ENCODE measurements at places on chromosomes 2 and 18.

- H3K27ac ChIP-seq = no peak overlapping the region
- DNase-seq = no peak
- H3K27me3 ChIP-seq = no peaks in the 10 kb centered on the region
- no peaks in the 10 kb centered on the region for H3K4me1 ChIP-seq
- no peaks in the 10 kb centered on the region for H3K36me3 ChIP-seq
These were observed 63.2 kb upstream of the ATP8B1 start for GRCh38 chr18:57866355-57866754.

DNA sequence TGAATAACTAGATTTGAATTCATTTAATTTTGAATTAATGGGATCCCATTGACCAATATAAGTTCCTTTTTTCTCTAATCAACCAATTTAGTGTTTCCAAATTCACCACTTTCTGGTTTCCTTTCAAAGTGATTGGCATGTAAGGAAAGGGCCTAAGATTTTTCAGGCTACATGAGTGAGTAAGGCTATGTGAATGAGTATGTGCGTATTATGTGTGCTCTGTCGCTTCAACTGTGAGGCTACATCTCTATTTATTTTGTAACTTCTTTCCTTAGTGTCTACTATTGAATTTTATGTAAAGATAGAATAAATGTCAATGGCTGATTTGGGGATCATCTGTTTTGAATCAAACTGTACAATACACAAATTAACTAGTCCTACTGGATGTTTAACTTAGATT lies 110.6 kb downstream of the ABCA12 start:
- no peak for DNase-seq
- no peak overlapping the region for H3K4me3 ChIP-seq
- no peaks in the 10 kb centered on the region for H3K4me1 ChIP-seq
- H3K27me3 ChIP-seq = no peaks in the 10 kb centered on the region

GRCh38 chr2:44546459-44547127 lies 184.8 kb downstream of the CAMKMT start:
- no peaks in the 10 kb centered on the region for H3K27me3 ChIP-seq
- H3K36me3 ChIP-seq = no peaks in the 10 kb centered on the region
- no peak for DNase-seq
- H3K4me3 ChIP-seq = no peak overlapping the region
- no peak overlapping the region for H3K27ac ChIP-seq
- no peaks in the 10 kb centered on the region for H3K4me1 ChIP-seq

DNA sequence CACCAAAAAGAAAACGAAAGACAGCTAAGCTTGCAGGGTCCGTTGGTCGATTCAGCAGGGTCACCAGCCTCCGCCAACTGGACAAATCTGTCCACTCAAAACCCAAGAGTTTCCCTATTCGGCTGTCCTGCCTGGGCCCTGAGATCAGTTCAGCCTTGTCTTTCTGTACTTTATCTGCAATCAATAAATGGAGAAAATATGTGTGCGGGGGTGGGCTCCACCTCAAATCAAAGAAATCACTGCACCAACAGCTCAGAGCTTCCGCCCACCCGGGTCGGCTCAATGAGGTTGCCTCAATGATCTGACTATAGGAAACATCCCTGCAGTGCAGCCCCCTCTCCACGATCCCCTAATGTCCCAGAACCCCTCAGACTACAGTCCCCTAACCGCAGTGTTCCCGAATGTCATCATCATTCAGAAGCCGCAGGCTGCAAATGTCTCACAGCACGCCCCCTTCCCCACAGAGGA lies 447 bp downstream of the GGCX start:
- no peaks in the 10 kb centered on the region for H3K36me3 ChIP-seq
- H3K4me1 ChIP-seq = no peaks in the 10 kb centered on the region
- peak overlapping the region; percentile 80 for H3K4me3 ChIP-seq
- peak overlapping the region; percentile 89 for H3K27ac ChIP-seq

- H3K27me3 ChIP-seq = no peaks in the 10 kb centered on the region
- H3K4me3 ChIP-seq = no peak overlapping the region
- no peaks in the 10 kb centered on the region for H3K36me3 ChIP-seq
- peak overlapping the region; percentile 38 for H3K27ac ChIP-seq
These were observed 74.3 kb downstream of the ZBTB7C start for GRCh38 chr18:48334845-48335244.

- DNase-seq = no peak
- no peaks in the 10 kb centered on the region for H3K27me3 ChIP-seq
- H3K4me1 ChIP-seq = no peaks in the 10 kb centered on the region
- H3K4me3 ChIP-seq = no peak overlapping the region
- no peak overlapping the region for H3K27ac ChIP-seq
These were observed 125.8 kb downstream of the UBE2E3 start for GRCh38 chr2:181106229-181106628.

DNA sequence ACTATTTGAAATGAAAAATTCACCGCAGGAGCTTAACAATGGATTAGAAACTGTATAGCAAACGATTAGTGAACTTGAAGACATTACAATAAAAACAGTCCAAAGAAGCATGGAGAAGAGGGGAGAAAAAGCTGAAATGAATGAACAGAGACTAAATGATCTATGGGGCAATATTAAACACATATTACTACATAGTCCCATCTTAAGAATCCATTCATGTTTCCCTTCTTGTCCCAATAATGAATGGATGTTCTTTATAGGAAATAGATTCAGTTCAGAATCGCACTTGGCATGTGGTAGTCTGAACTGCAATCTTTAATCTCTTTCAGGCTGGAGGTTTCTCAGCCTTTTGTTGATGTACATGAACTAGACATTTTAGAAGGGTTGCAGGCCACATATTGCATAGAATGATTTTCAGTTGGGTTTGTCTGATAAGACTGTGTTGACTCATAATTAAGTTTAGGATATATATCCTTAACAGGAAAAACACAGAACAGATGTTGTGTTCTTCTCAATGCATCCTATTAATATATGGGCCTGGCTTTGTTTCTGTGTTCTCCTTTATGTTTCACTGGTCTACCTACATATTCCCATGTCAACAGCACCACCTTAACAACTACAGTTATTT lies 27.9 kb downstream of the CCDC88A start:
- H3K4me1 ChIP-seq = no peaks in the 10 kb centered on the region
- no peaks in the 10 kb centered on the region for H3K27me3 ChIP-seq
- no peak overlapping the region for H3K27ac ChIP-seq
- DNase-seq = no peak
- H3K36me3 ChIP-seq = no peaks in the 10 kb centered on the region

GRCh38 chr2:100423631-100424030 lies 6.2 kb upstream of the CHST10 start:
- H3K36me3 ChIP-seq = no peaks in the 10 kb centered on the region
- H3K27ac ChIP-seq = no peak overlapping the region
- no peak overlapping the region for H3K4me3 ChIP-seq

DNA sequence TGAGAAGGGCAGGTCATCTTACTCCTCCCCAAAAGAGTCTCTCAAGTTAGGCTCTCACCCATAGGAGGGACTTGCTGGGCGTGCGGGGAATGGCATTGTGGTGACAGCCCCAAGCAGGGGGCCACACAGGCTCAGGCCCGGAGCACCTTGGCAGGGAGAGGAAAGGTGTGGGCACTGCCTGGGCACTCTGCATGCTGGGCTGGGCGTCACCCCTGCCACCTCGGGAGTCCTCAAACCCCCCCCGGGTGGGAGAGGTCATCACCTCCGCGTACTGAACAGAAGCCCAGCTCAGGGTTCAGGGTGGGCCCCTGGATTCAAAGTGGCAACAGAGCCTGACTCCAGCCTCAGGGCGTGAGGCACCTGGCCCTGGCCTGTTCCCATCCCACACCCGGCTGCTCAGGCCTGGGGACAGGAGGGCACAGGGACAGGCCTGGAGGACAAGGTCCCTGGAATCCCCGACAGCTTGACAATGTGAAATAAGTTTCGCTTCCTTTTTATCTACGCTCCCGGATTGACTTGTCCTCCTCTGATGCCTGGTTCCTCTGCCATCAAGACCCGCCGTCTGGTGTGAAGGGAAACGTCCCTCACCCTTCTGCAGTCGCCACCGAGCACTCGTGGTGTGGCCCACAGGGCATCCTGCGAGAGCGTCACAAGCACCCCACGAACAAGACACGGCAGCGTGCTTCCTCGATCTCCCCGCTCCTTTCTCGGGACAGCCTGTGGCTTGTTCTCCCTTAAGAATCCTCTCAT lies 97.8 kb downstream of the HDAC4 start:
- no peak overlapping the region for H3K4me3 ChIP-seq

DNA sequence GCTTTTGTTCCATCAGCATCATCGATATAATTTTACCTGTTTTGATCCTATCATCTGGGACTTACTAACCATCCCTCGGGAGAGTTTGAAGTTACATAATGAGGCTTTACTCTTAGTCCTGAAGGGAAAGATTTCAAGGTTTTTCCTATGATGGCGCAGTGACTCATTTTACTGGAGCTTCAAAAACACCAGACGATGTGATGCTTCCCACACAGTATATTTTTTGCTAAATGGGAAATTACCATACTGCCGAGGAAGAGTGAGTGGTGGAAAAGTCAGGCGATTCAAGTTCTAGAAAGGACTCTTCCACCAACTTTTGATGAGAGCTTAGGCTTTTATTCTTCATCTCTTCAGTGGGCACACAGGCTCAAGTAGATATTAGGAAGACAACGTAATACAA lies 44.6 kb upstream of the GCG start:
- H3K27ac ChIP-seq = no peak overlapping the region
- H3K27me3 ChIP-seq = no peaks in the 10 kb centered on the region
- no peaks in the 10 kb centered on the region for H3K4me1 ChIP-seq
- H3K36me3 ChIP-seq = no peaks in the 10 kb centered on the region

DNA sequence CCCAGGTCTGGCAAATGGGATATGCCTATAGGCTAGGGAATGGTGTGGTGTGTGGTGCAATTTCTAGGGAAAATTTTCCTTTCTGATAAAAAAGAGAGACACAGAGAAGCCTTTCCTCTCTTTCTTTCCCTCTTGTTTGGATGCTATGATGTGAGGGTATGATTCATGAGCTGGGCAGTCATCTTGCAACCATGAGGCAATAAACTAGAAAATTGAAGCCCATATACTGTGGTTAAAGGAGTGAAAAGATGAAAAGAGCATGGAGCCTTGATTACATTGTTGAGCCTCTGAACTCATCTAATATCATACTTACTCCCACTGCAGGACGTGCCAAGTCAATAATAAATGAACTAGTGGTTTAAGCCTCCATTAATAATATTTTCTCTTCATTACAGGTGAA lies 215.6 kb downstream of the HAUS1 start:
- no peak overlapping the region for H3K4me3 ChIP-seq
- H3K4me1 ChIP-seq = no peaks in the 10 kb centered on the region
- no peak for DNase-seq
- no peak overlapping the region for H3K27ac ChIP-seq
- H3K27me3 ChIP-seq = no peaks in the 10 kb centered on the region
- no peaks in the 10 kb centered on the region for H3K36me3 ChIP-seq

DNA sequence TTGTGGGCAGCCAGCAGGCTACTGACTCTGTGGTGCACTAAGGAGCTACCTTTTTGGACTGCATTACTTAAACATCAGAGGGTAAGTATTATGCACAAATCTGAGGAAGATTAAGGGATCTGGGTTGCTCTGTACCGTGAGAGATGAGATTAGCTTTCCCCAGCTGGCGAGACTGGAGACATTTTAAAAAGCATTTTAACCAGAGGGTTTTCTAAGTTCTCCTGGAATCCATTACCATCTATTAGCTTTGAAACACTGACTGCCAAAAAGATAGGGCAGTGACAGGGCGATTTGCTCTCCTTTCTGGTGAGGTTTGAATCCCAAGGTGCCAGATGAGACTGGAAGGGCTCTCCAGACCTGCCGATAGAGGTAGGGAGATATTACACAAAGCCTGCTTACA lies 63.2 kb downstream of the LYPD6 start:
- no peak for DNase-seq
- no peaks in the 10 kb centered on the region for H3K4me1 ChIP-seq
- H3K27me3 ChIP-seq = no peaks in the 10 kb centered on the region
- no peak overlapping the region for H3K4me3 ChIP-seq
- H3K27ac ChIP-seq = no peak overlapping the region

DNA sequence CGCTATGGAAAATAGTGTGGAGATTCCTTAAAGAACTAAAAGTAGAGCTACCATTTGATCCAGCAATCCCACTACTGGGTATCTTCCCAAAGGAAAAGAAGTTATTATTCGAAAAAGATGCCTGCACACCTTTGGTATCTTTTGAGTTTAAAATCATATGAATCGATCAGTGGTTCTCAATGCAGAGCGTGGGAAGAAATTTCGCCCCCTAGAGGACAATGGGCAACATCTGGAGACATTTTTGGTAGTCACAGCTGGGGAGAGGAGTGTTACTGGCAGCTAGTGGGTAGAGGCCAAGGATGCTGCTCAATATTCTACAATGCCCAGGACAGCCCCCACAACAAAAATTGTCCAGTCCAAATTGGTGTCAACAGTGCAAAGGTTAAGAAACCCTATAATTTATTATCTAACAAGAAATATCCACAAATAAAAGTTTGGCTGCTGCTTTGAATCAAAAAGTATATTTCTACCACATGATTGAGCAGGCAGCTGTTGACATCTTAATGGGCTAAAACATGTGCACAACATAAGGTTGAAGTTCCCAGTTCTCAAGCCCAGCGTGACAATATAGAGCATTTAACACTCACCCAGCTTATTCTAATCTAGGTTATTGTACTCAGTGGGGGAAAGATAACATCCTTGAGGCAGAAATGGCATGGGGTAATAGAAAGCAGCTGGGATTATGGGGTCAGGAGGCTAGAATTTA lies 425.7 kb downstream of the LRATD1 start:
- H3K36me3 ChIP-seq = no peaks in the 10 kb centered on the region
- H3K27me3 ChIP-seq = no peaks in the 10 kb centered on the region
- no peak overlapping the region for H3K27ac ChIP-seq
